NCI-H146 (cell line): ENCODE measurements at places on chromosomes 7 and 10.

GRCh38 chr7:111992601-111993000 lies 213.6 kb downstream of the DOCK4 start:
- no peak for DNase-seq

- DNase-seq, result no peak
These were observed 45.3 kb downstream of the NRG3 start for GRCh38 chr10:81920213-81920829.

GRCh38 chr10:124554085-124554858 lies 92.6 kb downstream of the LHPP start:
- no peak for DNase-seq

DNA sequence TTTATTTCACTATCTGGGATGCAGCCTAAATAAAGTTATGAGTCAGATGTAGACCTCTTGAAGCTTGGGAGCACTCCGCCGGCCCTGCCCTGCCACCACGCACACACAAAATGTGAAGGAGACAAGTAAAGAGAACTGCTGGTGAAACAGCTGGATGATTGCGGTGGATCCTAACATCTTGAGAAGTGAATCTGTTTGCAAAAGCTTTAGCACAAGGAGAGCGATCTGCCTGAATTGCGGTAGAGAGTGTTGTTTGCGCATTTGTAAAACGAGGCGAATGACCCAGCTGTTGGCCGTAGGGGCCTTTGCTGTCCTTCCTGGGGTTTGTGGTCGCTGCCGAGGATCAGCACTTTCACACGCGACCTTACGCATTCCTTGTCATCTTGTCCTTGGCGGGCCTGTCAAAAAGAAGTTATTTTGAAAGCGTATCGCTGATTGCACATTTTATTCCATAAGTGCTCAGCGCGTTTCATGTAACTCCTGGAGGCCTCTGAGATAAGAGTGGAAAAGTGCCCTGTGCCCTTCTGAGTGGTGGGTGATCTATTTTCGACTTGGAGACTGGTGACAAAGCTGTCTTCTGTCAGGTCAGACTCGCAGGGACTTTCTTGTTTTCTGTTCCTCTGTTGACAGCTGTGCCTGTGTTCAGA lies 40.8 kb downstream of the RBM20 start:
- DNase-seq, result no peak

GRCh38 chr10:98309366-98310355 lies 41.7 kb upstream of the LOXL4 start:
- peak; percentile 80 for DNase-seq

DNA sequence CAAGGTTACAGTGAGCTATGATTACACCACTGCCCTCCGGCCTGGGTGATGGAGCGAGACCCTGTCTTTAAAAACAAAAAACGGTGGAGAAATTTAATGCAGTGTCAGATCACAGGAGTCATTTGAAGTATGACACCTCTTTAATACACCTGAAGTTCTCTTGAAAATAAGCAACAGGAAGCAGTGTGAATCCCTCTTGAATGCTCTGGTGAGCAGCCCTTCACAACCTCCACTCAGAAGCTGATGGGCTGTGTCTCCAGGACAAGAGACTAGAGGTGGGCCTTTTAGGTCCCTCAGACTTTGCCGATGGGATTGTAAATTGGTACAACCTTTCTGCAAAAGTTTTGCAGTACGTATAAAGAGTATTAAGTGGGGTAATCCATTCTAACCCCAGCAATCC lies 50.1 kb downstream of the CYP26A1 start:
- no peak for DNase-seq

GRCh38 chr7:111010798-111011197 lies 80.1 kb upstream of the LRRN3 start:
- no peak for DNase-seq

GRCh38 chr10:82736305-82736704 lies 861.3 kb downstream of the NRG3 start:
- no peak for DNase-seq

DNA sequence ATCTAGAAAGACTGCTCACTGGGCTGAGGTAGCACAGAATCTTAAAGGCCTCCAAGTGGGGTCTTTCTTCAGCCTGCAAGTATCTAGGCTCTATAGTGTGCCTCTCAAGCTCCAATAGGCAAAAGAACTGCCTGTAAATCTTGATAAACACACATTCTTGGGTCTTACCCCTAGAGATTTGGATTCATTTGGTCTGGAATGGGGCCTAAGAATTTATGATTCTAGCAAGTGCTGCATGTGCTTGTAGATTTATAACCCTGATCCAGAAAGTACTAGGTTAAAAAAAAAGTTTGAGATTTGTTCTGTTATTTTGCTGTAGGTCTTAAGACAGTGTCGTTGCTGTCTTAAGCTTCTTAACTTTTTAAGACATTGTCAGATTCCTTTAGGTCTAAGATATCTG lies 74.1 kb downstream of the RALA start:
- no peak for DNase-seq

DNA sequence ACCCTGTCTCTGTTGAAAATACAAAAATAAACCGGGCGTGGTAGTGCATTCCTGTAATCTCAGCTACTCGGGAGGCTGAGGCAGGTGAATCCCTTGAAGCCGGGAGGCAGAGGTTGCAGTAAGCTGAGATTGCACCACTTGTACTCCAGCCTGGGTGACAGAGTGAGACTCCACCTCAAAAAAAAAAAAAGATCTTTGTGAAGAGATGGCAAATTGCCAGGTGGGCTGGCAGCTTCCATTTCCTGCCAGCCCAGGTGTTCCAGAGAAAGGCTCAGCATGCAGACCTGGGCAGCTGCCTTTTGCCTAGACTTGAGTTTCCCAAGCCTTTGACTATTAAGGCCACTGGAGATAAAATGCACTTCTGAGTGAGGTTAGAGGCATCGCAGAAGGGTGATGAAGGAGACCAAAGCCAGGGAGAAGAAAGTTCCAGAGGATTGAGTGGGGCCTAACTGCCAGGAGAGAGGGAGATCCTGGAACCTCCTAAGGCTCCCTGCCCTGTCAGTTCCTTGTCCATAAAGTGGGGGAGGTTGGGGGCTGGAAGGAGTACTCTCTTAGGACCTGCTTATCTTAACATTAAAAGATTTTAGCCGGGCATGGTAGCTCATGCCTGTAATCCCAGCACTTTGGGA lies 10.0 kb upstream of the DDIT4 start:
- DNase-seq, result peak; percentile 97

- peak; percentile 92 for DNase-seq
These were observed 11.5 kb upstream of the DNAJC12 start for GRCh38 chr10:67849331-67850011.

GRCh38 chr7:14821757-14822480 lies 80.6 kb downstream of the DGKB start:
- no peak for DNase-seq

DNA sequence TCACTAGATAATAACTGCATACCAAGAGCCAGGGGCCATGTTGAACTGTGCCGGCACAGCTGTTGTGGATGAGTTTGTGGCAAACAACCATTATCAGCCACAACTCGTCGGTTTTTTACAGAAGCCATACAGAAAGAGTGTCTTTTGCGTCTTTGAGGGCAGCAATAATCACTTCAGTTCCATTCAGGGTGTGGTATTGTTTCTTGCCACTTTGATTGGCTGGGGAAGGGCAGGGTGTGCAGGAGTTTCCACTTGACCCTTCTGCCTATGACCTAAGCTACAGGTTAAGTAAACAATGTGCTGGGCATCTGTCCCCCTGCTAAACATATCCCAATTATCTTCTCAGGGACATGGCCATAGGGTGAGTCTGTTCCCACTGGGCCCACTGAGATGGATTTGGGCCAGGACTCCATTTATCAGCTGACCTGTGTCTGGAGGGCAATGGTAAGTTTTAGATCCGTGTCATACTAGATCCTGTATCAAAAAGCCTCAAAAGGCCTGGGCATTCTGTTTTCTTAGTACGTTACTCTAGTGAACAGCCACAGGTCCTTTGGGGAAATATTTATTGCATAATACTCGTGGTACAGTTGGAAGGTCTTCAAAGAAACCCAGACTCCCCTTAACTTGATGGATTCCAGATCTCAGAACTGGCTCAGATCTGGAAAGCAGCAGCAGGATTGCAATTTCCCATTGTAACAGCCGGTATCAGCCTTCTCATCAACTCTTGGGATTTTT lies 15.9 kb downstream of the ZNF3 start:
- DNase-seq, result no peak

- DNase-seq, result no peak
These were observed 18.1 kb upstream of the CNNM2 start for GRCh38 chr10:102900006-102900405.

GRCh38 chr7:49700841-49701240 lies 72.6 kb upstream of the VWC2 start:
- DNase-seq, result no peak

- peak; percentile 90 for DNase-seq
These were observed 53.8 kb upstream of the LRRC4 start for GRCh38 chr7:128084896-128085608.

DNA sequence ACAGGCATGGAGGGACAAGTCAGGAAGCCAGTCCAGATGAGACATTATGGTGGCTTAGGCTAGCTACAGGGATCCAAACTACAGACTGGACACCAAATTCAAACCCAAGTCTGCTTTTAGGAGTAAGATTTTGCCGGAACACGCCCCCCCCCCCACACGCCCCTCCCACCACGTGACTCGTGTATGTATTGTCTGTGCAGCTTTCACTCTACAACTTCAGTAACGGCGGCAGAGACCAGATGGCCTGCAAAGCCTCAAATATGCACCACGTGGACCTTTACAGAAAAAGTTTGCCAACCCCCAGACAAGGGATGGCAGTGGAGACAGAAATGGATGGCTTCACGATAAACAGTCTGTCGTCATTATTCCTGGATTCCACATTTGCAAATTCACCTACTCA lies 14.5 kb downstream of the HIPK2 start:
- no peak for DNase-seq

- no peak for DNase-seq
These were observed 341.1 kb downstream of the PARD3 start for GRCh38 chr10:34474009-34474376.
